ENCODE measurements at places on chromosomes 7 and 10.

DNA sequence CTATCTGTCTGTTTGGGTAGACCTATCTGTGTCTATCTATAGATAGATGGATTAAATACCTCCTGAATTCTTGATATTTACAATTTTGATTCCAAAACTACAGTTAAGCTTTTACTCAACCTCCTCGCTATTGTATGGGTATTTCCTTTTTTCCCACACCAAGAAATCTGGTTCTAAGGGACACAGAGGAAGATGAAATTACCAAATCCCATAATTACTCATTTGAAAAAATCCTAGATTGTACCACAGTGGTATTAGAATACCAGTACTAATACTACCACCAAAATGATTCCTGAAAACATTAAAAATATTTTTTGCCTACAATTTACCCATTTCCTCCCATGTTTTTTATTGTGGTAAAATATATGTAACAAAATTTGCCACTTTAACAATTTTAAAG is 53.2 kb downstream of the LRGUK start:
- DNase-seq, result no peak

- no peak for DNase-seq
Observed at GRCh38 chr7:150374472-150374871, 4.7 kb upstream of the ZNF775 start.

- no peak for DNase-seq
Observed at GRCh38 chr10:29348836-29349235, 60.0 kb downstream of the LYZL1 start.

- DNase-seq, result no peak
Observed at GRCh38 chr7:66617295-66617694, 11.4 kb upstream of the KCTD7 start.

DNA sequence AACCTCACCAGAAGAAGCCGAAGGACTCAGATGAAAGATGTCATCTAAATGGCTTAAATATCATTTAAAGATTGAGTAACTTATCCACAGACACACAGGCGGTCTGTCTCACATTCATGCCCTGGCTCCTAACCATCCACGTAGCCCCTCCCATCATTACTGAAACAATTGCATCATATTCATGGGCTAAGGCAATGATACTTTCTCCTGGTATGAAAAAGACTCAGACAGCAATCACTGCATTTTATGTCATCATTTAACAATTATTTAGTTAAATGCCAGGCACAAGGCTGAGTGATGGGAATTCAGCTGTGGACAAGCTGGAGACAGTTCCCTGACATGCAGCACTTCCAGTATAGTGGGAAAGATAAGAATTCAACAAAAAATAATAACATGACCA is 11.2 kb upstream of the TECTB start:
- no peak for DNase-seq

DNA sequence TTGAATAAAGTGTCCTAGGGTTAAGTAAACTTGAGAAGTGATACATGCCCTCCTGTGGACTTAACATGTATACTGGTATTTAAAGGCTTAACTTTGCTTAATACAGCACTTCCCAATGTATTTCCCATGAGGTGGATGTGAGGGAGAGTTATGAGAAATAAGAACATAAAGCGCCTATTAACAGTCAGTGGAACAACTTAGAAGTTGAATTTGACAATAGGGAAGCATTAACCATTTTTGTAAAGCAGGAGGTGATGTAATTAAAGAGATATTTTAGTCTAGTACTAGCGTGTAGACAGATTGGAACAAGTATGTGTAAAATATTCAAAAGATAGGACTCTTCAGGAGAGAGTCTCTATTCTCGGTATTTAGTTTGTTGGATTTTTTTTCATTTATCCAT is 322.4 kb downstream of the GPR158 start:
- DNase-seq, result no peak

GRCh38 chr10:21065621-21066248 is 168.6 kb upstream of the NEBL start:
- no peak for DNase-seq
